Stimulated activated CD4-positive, alpha-beta T cell treated with anti-CD3 and anti-CD28 coated beads, Interleukin-12 subunit alpha, Interleukin-12 subunit beta, amount 100 ng/mL, for 48 hours (primary cell): ENCODE measurements at places on chromosomes 6 and 20.
A peak's percentile ranks its signal among the peaks of the same experiment; 100 is the strongest.

DNA sequence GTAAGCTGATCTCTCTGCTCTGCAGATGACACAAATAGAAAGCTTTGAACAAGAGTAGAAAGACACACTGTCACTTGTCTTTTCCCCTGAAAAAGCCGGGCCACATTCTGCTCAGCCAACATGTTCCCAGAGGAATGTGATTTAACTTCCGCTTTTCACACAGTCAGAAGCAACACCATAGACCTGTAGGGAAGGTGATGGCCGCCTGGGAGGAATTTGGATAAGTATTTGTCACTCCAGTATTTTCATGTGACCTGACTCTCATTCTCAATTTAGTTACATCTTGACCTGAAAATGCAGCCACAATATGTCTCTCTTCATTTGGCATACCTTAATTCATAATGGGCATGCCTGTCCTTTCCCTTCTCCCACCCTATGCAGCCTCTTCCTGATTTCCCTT is 2.0 kb upstream of the GRM1 start:
- no peak for DNase-seq

DNA sequence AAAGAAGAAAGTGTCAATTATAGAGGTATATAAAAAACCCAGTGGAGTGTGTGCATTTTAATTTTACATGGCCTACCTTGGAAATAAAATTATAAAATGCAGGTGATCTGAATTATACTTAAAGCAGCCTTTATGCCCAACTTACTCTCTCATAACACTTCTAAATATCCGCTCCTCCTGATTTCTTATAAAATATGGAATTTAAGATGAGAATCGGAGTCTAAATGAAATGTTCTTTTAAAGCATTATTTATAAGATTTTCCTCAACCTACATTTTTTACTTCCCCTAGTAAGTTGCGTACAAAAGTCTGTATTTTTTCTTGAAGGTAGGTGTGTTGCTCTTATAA is 3.5 kb downstream of the CITED2 start:
- DNase-seq = no peak

- DNase-seq = no peak
These were observed 1.3 kb downstream of the MCUR1 start for GRCh38 chr6:13813026-13813425.

DNA sequence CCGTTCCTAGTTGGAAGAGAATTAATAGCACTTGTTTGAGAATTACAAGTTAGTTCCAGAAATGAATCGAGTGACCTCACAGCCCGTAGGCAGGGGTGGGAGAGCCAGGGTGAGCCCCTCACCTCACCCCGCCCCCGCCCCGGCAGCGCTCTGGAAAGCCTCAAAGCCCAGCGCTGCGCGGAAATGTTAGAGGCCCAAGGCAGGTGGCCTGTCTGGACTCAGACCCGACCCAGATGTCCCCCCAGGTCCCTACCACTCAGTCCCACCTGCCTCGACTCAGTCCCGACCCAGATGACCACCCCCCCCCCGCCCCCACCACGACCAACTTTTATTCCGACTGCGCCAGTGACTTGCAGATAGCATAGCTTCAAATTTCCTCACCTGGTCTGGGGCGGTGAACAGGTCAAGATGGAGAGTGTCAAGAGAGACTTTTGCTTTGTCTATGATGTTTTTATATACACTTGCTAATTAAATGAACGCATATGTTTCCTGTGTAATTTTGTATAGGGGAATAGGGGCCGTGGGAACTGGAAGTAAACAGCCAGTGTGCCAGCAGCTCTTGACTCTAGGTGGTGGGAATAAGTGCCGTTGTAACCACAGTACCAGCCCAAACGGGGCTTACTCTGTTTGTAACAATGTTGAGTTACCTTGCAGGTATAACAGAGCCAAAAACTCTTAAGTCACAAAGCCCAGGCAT is 1.2 kb upstream of the PXDC1 start:
- DNase-seq = no peak

DNA sequence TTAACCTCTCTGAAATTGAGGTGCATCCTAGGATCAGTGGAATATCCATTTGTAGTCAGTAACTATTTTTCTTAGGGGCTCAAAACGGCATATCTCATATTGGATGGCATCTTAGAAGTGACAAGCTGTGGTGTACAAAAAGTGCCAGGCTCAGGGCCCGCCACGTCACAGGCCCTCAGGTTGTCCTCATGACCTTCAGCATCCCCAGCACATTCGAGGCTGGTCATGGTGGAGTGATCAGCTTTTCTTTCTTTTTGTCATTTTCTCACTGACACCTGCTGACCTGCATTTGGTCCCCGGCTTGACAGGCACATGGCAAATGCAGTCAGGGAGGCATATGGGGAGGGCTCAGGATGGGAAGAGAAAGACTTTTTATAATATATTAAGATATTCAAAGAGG is 7.1 kb upstream of the E2F1 start:
- DNase-seq = no peak

DNA sequence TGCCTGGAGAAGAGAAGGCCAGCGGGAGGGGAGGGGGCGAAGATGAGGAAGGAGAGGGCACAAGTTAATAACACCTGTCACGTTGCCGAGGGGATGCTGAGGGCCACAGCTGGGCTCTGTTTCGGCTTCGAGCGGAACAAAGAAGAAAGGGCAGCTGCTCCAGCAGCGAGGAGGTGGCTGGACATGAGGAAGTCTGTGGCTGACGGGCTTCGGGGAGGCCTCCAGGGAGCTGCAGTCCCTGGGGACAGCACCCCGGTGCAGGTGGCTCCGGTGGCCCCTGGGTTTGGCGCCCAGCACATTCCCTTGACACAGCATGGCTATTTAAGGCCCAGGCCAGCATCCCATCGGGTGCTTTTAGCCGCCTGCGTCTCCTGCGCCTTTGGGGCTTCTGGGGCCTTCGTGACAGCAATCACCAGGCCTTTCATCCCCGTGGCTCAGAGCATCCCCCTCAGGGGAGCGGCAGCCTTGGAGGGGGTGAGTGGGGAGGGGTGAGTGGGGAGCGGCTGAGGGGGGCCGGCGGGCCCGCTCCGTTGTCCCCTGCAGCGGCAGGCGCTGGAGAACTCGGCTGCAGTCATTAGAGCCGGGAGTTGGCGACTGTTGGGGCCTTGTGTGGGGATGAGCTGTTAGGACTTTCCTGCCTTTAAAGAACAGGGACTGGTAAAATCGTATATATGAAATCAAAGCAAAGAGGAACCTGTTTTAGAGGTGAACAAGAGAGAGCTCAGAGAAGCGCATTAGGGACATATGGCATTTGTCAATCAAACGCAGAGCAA is 99.0 kb downstream of the TMEM242 start:
- DNase-seq = no peak

DNA sequence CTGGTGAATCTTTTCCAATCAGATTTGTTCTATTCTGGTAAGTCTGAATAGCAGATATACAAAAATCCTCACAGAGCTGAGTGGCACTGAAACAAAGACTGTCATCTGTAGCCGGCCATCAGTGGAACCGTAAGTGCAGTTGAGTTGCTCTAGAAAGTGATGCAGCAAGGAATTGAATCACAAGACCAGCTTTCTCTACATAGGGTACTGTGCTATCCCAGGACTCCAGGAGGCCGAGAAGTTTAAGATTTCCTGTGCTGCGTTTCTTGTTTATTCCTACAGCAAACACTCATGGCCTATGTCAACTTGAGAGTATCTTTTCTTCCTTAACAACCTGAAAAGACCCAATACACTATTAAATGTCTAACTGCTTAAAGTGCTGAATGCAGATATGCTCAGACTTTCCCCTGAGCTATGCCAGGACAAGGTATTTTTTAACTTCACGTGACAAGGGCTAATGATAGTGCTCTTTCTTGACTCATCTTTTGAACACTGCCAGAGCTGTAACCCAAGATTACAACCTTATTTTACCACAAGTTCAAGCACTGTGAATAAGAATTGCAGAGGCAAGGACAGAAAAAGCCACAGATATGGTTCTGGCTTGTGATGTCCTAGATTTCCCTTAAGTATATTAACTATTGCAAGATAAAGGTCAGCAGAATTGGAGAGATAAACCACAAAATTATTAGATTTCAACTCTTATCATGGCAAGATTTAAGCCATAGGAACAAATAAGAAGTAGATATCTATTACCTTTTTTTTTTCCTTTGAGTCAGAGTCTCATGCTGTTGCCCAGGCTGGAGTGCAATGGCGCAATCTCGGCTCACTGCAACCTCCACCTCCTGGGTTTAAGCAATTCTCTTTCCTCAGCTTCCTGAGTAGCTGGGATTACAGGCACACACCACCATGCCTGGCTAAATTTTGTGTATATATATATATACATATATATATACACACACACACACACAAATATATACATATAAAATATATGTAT is 71.6 kb downstream of the GJA1 start:
- DNase-seq = no peak

- DNase-seq = no peak
These were observed 492.1 kb downstream of the MAFB start for GRCh38 chr20:40196846-40197436.

DNA sequence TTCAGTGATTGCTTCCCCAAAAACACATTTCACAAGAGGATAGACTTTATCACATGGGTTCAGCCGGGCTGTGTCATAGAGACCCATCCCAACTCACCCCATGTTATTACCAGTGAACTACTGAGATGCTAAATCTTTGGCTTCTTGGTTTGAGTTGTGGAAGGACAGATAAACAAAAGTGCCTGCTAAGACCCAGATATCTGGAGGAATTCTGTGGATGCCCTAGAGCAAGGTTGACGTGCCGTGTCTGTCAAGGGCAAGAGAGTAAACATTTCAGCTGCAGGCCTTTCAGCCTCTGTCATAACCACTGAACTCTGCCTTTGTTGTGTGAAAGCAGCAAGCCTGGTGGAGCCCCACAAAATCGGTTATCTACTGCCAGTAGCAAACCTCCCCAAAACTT is 11.2 kb upstream of the THBD start:
- no peak for DNase-seq

DNA sequence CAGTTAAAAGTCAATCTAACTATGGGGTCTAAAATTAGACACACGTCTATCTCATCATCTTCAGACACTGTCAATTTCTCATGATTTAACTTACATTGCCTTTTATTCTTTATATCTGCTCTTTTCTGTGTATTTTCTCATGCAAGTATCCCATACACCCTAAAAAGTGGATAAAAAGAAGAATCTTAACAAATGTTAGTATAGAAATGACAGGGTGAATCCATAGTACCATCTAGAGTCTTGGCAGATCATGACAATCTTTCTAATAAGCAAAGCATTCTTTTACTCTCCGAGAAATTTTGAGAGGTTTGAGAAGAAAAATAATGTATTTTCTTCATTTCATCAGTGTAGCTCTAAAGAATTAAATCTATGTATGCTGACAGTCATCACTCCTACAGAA is 382.7 kb downstream of the C6orf118 start:
- no peak for DNase-seq

- DNase-seq = no peak
These were observed 8.0 kb upstream of the ARG1 start for GRCh38 chr6:131565056-131565455.

DNA sequence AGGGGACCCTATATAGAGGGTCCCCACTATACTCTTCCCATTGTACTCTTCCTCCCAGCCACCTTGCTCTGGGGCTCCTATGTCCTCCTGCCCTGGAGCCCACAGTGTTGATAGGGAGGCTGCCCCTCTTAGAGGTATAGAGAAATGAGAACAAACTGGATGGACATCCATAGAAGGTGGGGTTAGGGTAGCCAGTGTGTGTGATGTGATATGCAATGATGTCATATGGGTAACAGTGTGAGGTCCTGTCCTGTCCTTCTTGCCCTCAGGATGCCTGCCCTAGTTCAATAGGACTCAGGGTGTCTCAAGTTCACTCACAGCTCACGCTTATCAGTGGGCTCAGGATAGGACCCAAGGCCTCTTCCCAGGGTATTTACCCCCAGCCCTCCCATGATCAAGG is 435 bp downstream of the PTCRA start:
- DNase-seq = no peak

DNA sequence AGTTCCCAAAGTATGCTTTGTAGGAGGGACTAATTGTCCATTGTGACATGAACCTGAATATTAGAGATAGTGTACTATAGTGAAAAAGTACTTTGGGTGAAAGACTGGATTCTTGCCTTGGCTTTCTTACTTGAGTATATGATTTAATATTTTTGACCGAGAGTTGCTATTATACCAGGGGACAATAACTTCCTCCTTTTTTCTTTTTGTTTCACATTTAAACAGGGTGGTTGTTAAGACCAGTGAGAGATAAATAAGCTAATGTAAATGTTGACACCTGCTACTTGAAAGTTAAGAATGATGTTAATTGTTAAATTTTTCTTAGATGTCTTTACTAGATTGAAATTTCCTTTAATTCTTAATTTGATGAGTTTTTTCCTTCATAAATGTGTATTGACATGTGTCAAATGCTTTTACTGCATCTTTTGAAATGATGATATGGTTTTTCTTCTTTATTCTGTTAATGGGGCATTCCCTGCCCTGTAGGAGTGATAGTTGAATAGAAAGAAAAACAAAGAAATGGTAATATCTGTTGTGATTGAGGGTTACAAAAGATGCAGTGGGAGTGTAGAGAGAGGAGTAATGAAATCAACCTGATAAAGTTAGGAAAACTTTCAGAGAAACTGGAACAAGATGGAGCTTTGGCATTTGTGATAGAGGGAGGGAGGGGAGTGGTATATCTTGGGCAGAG is 48.4 kb downstream of the ZFAND3 start:
- no peak for DNase-seq

GRCh38 chr6:107819964-107820337 is 4.2 kb downstream of the SCML4 start:
- DNase-seq = no peak

DNA sequence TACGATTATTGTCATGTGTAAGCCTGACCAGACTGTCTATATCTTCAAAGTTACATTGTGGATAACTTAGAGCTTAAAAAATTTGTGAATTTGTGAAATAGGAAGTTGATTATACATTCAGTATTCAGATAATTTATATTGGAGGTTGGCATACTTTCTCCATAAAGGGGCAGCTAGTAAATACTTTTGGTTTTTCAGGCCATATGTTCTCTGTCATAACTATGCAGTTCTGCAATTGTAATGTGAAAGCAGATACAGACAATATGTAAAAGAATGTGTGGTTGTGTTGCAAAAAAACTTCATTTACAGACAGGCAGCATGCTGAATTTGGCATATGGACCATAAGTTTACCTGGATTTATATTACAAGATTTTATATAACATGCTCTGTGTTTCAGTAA is 29.3 kb downstream of the HSF2 start:
- no peak for DNase-seq

- DNase-seq = peak; percentile 59
These were observed 8.5 kb downstream of the CD164 start for GRCh38 chr6:109373762-109374161.

GRCh38 chr6:71028236-71028876 is 71.5 kb upstream of the B3GAT2 start:
- no peak for DNase-seq

DNA sequence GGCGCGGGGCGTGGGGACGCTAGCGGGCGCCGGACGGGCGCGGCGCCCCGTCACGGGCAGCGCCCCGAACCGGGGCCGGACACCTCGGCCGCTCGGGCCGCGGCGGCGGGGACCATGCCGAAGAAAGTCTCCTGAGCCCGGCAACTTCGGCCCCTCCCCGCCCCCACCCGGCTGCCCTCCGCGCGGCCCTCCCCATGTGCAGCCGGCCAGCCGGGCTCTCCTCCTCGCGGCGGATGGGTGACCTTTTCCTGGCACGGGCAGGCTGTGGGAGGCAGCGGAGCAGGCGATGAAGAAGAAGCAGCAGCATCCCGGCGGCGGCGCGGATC is 278 bp downstream of the UST start:
- DNase-seq = no peak

- no peak for DNase-seq
These were observed 926.4 kb upstream of the SLC35B3 start for GRCh38 chr6:9361749-9362148.

GRCh38 chr6:56869346-56869745 is 85.6 kb upstream of the BEND6 start:
- no peak for DNase-seq
